ENCODE measurements at places on chromosomes 1 and 21.

DNA sequence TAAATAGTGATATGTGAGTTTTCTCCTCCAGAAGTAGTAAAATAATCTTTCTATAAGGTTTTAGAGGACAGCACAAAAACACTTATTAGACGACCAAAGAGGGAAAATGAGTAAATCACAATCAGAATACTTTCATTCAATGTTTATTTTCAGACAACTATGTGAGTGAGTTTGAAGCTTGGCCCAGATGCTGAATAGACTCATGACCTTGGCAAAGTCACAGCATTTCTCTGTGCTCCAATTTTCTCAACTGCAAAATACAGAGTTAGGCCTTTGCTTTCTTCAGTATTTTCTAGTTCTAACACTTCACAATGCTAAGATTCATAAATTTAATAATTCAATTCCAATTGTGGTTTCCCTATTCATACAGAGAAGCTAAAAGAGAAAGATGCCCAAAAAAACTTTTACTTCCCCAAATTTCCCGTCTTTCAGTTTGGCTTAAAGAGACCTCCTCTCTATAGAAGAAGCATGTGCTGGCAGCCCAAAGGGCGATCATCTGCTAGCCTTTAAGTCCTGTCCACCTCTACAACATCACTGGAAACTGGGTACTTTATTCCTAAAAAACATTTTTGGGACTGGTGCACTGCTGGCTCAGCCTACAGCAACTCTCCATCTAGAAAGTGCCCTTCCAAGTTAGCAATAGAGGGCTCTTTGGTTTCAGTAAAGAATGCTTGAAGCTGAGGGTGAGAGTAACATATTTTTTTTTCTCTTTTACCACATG lies 116.8 kb upstream of the GORAB start:
- DNase-seq, result no peak

- DNase-seq, result peak; percentile 83
Observed at GRCh38 chr1:192489047-192489446, 86.5 kb upstream of the RGS1 start.

DNA sequence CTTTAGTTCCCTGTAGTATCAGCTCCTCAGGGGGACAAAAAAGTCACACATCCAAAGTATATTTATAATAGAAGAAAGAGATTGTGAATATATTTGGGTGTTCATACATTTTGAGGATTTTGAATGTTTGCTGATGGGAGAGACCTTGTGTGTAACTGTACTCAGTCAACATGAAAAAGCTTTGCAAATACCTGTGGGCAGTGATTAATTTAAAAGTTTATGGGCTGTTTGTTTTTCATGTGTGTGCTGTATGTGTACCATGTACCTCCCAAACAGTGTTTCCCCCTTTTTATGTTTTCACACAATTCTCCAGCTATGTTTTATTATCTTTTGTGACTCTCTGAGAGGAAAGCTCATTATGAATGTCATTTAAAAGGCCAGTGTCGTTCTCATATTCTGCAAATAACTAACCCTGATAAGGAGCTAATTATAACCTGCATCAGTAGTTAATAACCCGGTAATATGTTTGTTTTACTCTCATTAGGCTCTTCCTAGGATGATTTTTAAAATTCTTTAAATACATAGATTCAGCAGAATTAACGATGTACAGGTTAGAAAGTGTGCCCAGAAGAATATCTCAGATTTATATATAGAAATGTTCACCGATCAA lies 271.5 kb downstream of the NFIA start:
- DNase-seq, result no peak

DNA sequence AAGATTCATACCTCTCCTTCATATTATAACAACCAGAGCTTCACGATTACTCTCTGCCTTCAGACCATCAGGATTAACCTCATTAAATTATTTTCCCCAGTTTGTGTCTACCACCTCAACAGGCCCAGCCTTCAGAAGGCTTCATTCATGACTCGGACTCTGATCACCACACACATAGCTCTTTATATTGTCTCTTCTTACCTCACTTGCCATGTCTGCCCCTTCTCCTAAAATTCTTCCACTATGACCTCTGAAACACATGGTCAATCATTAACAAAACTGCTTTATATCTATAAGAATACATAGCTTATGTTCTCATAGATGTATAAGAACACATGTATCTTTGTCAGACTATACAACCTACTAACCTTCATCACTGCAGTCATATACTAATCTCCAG lies 79.8 kb downstream of the USP1 start:
- DNase-seq, result no peak

DNA sequence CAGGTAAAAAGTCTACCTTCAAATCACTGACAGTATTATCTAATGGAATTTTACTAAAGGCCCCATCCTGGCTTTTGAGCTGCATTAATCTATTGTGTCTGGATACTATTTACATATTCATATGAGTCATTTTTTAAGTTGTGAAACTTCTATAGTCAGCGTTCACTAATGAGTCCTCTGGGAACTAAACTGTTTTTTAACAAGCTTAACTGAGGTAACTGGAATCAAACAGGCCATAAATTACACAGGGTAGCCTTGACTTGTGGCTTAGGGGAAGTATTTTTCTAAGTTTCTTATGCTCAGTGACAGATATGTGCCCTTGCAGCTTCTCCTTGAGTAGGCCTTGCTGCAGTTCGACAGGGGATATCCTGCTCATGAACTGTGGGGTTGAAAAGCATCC lies 68.8 kb downstream of the JMJD4 start:
- peak; percentile 17 for DNase-seq

DNA sequence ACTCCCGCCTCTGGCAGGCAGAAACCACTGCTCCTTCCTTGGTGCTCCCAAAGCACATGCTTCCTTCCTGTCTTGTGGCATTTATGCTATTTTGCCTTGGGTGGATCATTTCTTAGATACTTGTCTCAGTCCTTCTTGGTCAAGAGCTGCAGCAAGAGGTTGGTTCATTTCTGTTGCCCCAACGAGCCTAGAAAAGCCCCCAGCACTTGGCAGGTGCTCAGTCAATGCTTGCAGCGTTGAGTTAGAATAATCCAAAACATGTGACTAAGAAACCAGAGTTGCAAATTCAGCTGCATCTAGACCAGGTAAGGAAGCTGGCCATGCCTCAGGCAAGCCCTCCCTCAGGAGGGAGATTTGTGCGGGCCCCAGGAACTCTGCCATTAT lies 42.4 kb upstream of the TENT5C start:
- DNase-seq, result no peak

DNA sequence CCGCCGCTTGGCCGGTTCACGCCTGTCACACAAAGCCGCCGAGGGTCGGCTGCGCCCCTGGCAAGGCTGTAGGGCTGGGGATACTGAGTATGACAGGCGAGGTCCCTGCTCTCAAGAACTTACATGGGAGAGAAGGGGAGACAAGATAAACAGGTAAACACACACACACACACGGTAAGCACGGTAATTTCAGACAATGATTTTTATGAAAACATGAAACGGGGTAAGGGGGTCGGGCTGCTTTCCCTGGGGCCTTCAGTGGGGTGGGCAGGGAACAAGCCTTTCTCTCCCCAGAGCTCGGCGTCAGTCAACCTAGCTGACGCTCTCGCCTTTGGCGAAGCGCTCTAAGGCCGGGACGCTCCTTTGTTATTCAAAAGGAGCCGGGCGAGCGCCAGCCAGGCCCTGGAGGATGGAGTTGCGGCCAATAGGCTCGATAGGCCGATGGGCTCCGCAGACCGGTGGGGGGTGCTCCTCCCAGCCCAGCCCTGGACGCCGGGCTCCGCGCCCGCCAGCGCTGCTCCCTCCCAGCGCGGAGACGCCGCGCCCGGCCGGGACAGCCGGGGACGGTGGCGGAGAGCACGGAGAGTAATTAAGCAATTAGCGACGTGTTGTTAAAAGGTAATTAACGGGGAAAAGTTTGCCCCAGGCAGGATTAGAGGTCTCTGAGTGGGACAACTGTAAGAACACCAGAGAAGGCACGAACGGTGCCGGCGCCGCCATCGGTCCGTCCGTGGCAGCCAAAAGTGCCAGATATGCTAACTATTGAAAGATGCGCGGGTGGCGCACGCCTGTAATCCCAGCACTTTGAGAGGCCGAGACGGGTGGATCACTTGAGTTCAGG lies 950 bp upstream of the INKA2 start:
- DNase-seq, result no peak

- DNase-seq, result no peak
Observed at GRCh38 chr1:17826165-17826488, 71.0 kb downstream of the ACTL8 start.

DNA sequence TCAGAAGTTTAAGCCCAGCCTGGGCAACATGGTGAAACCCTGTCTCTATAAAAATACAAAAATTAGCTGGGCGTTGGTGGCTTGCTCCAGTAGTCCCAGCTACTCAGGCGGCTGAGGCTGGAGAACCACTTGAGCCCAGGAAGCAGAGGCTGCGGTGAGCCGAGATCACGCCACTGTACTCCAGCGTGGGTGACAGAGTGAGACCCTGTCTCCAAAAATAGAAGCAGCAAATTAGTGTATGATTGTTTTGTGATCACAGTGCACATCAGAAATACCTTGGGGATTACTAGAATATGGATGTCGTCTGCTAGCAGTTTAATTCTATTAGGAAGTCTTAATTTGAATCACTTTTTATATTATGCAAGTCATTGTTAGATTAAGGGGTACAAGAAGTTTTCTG lies 59.0 kb downstream of the ZBTB17 start:
- no peak for DNase-seq

- no peak for DNase-seq
Observed at GRCh38 chr1:70717656-70718055, 306.6 kb downstream of the CTH start.
